ENCODE measurements at places on chromosomes 12 and 14.

- no peak for DNase-seq
Observed at GRCh38 chr12:46439793-46440511, 67.4 kb upstream of the SLC38A2 start.

DNA sequence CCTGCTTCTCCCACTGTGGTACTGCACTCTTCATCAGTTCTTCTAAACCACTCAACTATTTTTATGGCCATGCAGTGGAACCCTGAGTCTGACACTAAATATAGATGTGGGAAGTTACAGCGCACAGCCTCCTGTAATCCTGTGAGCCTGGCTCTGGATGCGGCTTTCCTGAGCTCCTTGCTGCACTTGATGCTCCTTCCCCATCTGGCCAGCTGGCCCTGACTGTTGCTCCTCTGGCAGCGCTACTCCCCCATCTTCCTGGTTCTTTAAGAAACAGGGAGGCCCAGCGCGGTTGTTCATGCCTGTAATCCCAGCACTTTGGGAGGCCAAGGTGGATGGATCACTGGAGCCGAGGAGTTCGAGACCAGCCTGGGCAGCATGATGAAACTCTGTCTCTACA, 24.6 kb downstream of the IQSEC3 start:
- DNase-seq = no peak

DNA sequence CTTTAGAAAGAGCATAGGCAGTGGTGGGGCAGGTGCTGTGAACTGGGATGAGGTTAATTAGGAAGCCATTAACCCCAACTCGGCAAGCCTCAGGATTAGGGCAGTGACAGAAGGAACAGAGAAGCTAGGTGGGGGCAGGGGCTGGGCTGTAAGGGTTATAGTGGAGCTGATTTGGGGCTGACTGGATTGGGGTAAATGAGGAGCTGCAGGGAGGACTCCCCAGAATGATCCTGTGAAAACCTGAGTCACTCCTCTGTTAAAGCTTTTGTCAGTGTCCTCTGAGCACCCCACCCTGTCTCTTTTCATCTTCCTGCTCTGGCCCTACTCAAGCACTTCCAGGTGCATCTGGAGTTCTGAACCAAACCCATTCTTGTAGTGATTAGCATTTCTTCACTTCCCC, 4.4 kb downstream of the KLC1 start:
- no peak for DNase-seq

GRCh38 chr14:34874386-34875030, 652 bp downstream of the BAZ1A start:
- peak; percentile 28 for DNase-seq

DNA sequence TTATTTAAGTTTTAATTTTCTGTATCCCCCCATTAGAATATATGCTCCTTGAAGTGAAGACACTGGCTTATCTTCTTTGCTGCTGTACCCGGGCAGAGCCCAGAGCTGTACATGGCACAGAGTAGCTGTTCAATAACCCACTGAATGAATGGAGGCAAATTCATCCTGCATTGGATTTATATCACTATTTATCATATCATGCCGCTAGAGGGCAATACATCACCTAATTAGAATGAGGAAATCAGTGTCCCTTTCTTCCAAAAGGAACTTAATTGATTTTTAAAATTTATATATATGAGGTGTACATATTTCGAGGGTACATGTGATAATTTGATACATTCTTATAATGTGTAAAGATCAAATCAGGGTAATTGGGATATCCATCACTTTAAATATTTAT, 89.2 kb upstream of the TMEM260 start:
- no peak for DNase-seq

- no peak for DNase-seq
Observed at GRCh38 chr14:75048101-75048500, 3.2 kb downstream of the MLH3 start.

GRCh38 chr12:84802161-84802560, 110.4 kb downstream of the SLC6A15 start:
- no peak for DNase-seq

DNA sequence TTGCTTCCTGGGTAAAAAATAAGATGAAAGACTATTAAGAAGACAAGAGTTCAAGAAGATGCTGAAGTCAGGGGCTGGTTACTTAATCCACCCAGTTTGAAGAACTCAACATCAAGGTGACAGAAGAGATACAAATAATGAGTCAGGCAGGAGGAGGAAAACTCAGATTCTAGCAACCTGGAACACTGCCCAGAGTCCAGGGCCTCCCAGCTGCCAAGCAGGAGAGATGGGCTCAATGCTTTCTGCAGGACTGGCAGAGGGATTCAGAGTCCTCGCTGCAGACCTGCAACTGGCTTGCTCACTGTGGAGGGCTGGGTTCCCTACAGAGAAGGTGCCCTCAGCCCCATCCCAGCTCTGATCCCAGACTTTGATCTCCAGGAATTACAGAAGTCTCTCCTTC, 28.6 kb upstream of the CEBPE start:
- DNase-seq = no peak

DNA sequence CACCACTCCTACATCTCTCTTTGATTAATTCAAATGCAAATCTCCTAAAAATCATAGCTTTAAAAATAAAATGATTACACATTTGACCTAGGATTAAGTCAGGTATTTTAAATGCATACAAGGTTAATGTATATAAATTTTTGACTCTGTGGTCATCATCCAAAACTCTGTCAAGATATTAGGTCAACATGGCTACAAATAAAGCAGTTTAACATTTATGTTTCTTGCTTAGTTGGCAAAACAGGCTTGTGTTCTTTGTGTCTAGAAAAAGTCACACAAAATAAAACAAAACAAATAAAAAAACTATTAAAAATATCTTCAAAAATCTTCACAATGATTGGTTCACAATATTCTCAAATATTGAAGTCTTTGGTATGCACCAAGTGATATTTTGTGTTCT, 473.2 kb downstream of the LRFN5 start:
- no peak for DNase-seq

DNA sequence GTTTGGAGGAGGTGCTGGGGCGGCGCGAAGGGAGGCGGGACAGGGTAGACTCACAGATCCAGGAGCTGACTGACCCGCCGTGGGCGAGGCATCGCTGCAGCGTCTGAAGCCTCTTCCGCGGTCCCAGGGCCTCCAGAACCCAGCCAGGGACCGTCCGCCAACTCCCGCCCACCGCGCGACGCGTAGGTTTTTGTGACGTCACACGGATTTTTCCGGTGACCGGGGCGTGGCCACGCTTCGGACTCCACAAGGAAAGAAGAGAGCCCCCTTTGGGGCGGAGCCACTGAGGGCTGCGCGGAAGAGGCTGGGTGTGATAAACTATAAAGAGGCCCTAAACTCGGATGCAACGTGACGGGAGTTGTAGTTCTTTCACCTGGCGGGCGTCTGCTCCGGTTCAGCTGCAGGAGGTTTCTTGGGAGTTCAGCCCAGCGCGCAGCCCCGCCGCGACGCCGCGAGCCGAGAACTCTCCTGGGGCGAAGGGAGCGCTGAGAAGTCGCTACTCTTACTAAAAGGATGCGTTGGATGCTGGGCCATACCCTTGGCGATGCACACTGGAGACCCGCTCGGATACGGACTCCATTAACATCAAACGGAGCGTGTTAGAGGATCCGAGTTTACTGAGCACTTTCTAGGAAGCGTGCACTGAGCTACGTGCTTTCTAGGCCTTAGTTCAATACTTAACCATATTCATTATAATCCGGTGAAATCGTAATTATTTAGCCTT, at the start of gene AMN1:
Gene AMN1, minus strand, starts transcription at position 105 of the 724 bp plus-strand sequence. Its CDS starts 13 bp downstream, at position 92.
- peak; percentile 92 for DNase-seq

- DNase-seq = no peak
Observed at GRCh38 chr14:30894923-30895515, 20.7 kb downstream of the COCH start.

DNA sequence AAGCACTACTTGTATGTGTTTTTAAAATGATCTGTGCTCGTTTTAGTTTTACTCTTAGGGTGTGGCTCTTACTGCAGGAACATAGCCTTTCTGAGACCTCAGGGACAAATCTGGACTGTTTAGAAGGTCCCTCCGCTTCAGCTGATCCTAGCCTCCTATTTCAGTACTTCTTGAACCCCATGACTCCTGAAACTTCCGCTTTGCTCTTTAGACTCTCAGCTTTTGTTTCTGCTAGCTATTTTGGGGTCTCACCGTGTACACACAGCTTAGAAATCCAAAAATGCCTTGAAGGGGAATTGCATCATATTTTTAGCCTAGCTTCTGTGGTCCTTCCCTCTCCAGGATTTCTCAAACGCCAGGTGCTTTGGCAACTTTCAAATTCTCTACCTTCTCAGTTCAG, 8.3 kb downstream of the OR11G2 start:
- no peak for DNase-seq

DNA sequence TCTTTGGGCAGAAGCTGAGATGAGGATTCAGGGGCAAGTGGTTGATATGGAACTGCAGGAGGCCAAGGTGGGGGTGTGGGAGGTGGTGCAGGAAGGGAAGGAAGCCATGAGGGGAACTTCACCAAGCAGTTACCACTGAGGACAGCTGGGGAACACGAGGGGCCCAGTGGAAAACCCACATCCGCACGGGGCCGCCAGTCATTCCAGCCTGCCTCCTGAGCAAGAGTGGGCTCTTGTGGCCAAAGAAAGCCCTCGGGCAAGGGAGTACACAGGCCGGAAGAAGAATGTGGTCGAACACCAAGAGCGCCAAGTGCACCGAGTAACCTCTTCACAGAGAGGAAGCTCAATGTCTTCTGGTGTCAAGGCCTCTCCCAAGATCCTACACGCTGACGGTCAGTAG, 252.2 kb upstream of the FOXN3 start:
- DNase-seq = no peak

DNA sequence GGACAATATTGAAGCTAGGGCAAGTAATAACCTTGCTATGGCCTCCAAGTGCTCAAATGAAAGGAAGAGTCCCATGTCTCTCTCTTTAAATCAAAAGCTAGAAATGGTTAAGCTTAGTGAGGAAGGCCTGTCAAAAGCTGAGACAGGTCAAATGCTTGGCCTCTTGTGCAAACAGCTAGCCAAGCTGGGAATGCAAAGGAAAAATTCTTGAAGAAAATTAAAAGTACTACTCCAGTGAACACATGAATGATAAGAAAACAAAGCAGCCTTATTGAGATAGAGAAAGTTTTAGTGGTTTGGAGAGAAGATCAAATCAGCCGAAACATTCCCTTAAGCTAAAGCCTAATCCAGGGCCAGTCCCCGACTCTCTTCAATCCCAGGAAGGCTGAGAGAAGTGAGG, 84.1 kb upstream of the PLEKHA5 start:
- no peak for DNase-seq

DNA sequence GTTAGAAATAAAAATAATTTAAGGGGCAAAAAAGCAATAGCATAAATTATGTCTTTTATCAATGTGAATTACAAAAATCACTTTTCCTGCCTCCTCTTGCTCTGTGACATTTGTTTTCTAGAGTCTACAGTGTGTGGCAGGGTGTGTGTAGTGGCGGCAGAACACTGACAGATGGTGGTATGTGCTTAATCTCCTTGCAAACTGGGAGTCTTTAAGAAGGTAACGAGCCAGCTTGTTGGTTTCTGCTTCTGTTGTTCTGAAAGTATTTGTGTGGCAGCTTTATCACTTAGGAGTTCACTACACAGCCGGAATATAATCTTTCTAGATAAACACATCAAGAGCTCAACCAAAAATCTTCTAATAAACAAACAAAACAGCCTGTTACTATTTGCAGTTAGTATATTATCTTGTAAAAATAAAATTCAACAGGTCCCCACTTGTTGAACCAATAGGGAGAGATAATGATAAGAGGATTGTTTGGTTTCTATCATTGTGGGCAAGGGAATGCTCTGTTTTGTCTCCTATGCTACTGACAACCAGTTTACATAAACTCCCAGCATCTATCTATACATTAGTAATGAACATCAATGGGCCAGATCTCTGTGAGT, 13.0 kb downstream of the CDKL1 start:
- no peak for DNase-seq
